ENCODE measurements at places on chromosomes 3 and 15. TPM values are rescaled to one million over a fixed set of nuclear protein-coding genes. Genes with fewer than 3 reads are reported as not detected.

The CNTN6 gene
- total RNA-seq: 0.97 TPM

DNA sequence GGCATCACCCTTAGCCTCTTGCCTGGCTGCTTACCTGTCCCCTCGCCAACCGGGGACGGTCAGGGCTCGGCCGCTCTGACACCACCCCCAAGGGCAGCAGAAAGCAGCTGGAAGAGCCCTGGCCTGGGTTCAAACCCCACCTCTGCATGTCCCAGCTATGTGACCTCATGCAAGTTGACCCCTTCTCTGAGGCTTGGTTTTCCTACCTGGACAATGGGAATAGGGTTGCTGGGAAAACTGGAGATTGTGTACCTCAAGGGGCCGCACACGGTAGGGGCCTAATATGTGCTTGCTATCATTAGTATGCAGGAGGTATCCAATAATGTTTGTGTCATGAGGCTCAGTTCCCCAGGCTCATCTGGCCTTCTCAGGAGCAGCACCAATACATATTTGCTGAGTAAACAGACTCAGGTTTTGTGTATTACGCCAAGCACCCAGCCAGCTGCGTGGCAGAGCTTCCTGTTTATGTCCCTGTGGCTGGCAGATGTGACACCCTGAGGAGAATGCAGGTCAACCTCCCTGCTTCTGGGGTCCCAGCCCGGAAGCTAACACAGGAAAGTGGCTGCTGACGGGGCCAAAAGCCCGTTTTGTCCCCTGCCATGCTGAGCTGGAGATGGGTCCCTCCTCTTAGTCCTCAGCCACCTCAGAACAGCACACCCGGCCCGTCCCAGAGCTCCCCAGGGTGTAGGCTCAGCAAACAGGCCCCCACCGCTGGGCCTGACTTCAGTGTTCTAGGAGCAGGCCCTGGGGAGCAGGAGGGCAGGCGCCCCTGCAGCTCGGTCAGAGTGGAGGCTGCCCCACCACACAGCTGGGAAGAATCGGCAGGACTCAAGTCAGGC is 29.7 kb downstream of the PLXND1 start:
- peak; percentile 76 for DNase-seq

The SPINK8 gene
- not detected for total RNA-seq

- DNase-seq: peak; percentile 38
Observed at GRCh38 chr3:43894176-43895049, 203.7 kb downstream of the ABHD5 start.

DNA sequence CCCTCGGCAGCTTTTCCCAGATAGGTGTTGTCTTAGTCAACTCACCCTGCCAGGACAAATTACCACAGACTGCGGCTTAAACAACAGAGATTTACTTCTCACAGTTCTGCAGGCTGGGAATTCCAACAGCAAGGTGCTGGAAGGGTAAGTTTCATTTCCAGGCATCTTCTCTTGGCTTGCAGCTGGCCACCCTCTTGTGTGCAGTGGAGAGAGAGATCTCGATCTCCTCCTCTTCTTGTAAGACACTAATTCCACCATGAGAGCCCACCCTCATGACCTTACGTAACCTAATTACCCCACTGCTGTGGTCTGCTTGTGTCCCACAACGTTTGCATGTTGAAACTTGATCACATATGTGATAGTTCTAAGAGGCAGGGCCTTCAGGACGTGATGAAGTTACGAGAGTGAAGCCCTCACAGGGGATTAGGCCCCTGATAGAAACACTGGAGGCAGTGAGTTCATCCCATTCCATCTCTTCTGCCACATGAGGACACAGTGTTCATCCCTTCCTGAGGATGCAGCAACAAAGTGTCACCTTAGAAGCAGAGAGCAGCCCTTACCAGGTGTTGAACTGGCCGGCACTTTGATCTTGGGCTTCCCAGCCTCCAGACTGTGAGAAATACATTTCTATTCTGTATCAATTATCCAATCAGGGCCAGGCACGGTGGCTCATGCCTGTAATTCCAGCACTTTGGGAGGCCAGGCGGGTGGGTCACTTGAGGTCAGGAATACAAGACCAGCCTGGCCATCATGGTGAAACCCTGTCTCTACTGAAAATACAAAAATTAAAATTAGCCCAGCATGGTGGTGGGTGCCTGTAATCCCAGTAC is 247.7 kb downstream of the PLCL2 start:
- DNase-seq: no peak

The MFGE8 gene
- 168 TPM for total RNA-seq

GRCh38 chr15:64693134-64693533 is 82.3 kb downstream of the RBPMS2 start:
- DNase-seq: peak; percentile 83

The TBL1XR1 gene
- 107 TPM for total RNA-seq

GRCh38 chr3:196938124-196938523 is 4.2 kb downstream of the NCBP2 start:
- no peak for DNase-seq

DNA sequence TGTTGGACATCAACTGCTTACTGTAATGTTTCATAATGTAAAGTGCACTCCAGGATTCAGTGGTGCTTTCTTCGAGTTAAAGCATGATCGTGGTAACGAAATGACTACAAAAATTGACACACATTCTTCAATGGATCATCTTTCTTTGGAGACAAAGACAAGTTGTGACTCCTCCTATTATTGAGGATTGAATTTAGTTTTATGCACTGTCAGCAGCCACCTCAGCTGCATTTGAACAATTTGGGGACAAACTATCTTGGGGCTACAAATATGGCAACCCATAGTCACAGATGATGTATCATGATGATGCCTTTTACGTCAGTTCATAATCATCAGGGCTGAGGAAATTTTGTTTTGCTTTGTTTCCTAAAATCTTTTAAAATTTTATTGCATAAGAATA is 140.2 kb upstream of the ICE2 start:
- no peak for DNase-seq

DNA sequence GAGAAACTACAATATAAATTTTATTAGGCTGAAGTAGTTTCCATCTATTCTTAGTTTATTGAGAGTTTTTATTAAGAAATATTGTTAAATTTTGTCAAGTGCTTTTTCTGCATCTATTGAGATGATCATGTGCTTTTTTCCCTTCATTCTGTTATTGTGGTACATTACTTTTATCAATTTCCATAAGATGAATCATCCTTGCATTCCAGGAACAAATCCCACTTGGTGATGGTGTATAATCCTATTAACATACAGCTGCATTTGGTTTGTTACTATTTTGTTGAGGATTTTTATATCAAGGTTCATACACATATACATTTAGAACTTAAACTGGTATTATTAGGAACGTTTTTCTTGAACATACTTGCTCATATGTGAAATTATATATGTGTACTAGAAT is 199.8 kb downstream of the TBC1D5 start:
- no peak for DNase-seq

DNA sequence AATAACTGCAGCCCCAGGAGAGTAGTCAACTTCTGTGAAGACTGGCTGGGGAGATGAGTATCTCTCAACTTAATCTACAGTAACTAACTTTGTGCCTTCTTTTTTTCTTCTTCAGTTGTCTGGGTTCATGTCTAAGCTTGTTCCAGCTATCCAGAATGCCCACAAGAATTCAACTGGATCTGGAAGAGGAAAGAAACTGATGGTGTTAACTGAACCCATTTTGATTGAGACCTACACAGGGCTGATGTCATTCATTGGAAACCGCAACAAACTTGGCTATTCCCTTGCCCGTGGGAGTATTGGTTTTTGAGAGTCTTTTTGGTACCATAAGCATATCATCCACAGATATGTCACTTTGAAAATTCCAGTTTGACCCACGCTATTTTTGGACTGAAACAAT is 148.7 kb downstream of the TPRG1 start:
- DNase-seq: no peak

DNA sequence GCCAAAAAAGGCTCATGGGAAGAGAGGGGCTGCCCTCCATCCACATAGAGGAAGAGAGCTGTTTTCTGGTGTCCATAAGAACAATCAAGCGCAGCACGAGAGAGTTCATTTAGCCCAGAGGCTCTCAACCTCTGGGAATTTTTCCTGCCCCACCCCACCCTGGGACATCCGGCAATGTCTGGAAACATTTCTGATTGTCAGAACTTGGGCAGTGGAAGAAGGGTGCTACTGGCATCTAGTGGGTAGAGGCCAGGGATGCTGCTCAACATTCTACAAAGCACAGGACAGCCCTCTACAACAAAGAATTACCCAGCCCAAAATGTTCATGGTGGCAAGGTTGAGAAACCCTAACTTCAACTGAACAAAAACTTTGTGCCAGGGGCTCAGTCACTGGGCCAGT is 92.9 kb downstream of the RAB11A start:
- no peak for DNase-seq
